ENCODE measurements at places on chromosomes 13 and 19.

DNA sequence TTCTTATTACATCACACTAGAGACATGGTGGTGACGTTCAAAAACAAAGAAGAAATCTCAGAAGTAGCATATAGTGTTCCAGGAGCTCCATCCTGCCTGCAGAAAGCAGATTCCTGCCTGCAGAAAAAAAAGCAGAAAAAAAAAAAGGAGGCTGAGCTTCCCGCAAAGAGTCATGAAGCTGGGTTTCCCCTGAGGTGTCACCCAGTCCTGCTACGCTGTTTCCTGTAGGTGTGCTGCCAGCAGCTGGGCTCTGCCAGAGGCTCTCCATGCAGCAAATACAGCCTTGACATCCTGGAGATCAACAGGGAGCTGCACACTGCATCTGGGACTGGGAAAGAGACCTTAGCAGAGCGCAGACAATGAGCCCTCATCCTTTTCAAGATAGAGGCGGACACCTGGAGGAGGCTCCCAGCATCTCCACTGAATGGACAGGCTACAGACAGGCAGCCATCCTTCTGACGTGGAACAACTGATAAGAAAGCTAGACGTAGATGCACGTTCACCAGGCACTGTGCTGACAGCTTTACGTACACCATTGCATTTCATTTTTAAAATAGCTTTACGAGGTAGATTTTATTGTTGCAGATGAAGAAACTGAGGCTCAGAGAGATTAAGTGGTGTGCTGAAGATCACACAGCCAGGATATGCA is 350.9 kb downstream of the FOXO1 start:
- DNase-seq = no peak

- DNase-seq = no peak
Measured at GRCh38 chr13:27806744-27807387, 14.6 kb downstream of the GSX1 start.

- peak; percentile 97 for DNase-seq
Measured at GRCh38 chr19:34171877-34172660, at the start of gene LSM14A. TSS of gene LSM14A (plus strand) at chr19:34172504. CDS start at chr19:34172643, 139 bp downstream.

DNA sequence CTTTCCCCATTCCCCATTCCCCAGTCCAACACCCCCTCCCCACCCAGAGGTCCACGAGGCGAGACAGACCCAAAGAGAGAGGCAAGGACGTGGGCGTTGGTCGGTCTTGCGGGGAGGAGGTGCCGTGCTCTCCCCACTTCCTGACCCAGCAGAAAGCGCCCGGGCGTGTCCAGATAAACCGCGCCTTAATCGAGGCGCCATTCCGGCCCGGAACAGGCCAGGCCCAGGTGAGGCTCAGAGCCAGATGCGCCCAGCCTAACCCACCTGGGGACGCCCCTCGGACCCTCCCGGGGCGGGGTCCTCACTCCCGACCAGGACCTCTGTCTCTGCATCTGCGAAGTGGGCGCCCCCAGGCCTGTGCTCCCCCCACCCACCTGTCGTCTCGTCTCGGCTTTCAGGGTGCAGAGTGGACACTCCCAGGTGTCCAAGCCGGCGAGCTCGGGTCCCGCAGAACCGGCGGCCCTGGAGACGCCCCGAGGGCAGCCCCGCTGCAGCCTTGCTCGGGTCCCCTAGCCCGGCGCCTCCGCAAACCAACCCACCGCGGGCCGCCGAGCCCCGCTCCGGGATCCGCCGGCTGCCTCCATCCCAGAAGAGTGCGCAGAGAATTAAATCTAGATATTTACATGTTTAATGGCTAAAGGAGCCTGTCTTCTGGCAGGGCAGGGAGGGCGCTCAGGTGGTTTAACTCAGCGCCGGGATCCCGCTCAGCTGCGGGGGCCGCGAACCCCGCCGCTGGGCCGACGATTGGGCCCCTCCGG is 5.0 kb upstream of the ONECUT3 start:
- DNase-seq = no peak

DNA sequence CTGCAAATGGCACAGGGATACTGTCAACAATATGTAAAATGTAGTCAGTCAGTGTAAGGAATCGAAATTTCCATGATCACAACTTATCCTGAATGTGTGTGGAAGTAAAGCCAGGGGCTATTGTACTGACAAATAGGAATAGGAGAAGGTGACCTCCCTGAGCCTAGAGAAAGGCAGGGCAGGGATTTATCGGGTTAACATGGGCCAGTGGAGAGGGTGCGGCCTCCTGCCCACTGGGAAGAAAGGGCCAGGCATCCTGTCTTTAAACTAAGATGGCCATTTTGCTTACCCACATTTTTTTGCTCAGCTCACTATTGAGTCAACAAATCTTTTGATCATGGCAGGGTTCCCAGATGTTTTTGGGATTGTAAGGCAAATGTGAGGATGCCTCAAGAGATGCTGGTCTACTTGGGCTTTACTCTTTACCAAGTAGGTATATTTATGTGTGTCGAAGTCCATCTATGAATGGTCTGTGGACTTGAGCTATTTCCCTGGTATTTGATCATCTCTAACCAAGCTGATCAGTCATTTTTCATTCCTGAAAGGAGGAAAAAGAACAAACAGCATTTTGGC is 116.6 kb upstream of the RNF113B start:
- DNase-seq = no peak

- no peak for DNase-seq
Measured at GRCh38 chr19:29326849-29327840, 114.2 kb upstream of the UQCRFS1 start.

DNA sequence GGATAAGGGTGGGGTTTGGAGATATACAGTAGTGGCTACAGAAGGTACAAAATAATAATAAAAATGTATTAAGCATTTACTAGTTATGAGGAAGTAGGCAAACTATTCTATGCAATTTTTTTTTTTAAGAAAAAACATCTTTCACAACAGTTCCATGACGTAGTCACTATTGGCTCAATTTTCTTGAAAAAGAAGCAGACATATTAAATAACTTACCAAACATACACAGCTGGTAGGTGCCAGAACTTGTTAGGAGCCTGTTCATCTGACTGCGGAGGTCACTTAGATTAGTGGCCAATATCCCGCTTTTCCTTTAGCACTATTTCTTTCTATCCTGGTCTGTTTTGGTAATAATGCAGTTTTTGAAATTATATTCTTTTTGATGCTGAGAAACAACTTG is 593.5 kb downstream of the KCTD12 start:
- no peak for DNase-seq

GRCh38 chr13:56752636-56753035 is 388.1 kb upstream of the PRR20A start:
- DNase-seq = no peak

DNA sequence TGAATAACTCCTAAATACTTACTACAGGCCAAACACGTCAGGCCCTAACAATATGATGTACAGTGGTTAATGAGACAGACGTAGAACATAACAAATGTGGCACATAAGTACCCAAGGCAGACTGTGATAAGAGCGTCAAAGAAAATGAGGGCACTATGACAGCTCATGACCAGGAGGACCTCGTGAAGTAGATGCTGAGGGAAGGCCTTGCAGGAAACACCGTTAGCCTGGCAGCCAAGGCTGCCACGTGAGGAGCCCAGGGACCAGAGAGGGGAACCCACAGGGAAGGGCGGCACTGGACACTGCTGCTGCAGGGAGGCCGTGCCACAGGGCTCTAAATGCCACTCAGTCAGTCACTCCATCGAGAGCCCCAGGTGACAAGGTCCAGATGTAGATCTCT is 5.7 kb downstream of the TUBGCP3 start:
- no peak for DNase-seq

DNA sequence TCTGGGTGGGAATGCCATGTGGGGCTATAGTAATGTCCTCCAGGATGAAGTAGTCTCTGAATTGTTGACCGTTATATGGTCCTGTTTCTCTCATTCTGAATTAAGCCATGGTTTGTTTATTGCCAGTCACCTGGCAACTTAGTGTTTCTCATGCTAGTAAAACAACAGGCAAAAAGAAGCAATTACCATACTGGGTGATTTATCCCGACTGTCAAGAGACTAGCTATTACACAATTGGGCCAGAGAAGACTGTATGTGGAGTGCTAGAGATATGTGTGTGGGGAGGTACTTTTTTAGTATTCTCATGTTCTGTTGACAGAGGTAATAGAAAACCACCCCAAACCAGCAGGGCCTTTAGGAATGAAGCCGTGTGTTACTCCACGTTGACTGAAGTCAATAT is 258.2 kb downstream of the TDRD3 start:
- no peak for DNase-seq

DNA sequence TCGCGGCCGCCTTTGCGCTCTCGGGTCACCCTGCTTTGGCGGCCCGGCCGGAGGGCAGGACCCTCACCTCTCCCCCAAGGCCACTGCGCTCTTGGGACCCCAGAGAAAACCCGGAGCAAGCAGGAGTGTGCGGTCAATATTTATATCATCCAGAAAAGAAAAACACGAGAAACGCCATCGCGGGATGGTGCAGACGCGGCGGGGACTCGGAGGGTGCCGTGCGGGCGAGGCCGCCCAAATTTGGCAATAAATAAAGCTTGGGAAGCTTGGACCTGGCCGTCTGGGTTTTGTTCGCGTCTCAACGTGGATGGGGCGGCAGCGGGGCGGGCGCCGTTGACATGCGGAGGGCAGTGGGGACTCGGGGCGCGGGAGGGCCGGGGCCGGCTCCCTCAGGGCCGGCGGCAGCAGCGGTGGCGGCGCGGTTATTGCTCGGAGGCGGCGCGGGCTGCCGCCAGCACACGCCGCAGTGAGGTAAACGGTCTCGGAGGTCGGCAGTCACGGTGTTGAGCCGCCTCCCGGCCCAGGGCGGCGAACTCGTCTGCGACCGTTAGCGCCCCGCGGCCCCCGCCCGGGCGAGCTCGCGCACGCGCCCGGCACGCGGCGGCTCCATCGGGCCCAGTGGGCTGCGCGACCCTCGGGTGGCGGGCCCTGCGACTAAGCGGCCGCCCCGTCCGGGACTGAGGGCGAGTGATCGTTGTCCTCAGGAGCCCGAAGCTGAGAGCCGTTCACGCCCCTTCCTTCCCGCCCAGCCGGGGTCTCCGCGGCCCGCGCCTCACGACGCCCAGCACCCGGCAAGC is 9.4 kb downstream of the CBARP start:
- DNase-seq = no peak

DNA sequence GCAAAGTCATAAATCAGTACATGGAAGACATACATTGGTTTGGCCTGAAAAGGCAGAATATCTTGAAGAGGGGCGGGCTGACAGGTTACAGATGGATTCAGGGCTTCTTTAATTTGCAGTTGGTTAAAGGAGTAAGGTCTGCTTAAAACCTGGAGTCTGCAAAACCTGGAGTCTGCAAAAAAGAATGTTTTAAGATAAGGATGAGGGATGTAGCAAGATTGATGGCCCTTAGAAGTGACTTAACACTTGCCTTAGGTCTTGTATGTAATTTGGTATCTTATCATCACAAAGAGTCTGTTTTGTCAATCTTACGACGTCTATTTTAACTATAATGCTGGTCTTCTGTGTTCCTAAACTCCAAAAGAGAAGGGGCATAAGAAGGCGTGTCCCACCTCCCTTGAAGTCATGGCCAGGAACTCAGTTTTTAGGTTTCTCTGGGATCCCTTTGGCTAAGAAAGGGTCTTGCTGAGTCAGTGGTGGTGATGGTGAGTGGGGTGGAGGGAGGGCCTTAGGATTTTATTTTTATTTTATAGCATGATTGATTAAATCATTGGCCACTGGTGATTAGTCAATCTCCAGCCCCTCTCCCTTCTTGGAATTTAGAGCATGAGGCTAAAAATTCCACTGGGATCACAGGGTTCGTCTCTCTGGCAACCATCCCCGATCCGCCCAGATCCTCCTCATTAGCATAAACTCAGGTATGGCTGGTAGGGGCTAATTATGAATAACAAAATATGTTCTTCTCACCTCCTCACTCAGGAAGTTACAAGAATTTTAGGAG is 10.1 kb upstream of the HAS1 start:
- no peak for DNase-seq

DNA sequence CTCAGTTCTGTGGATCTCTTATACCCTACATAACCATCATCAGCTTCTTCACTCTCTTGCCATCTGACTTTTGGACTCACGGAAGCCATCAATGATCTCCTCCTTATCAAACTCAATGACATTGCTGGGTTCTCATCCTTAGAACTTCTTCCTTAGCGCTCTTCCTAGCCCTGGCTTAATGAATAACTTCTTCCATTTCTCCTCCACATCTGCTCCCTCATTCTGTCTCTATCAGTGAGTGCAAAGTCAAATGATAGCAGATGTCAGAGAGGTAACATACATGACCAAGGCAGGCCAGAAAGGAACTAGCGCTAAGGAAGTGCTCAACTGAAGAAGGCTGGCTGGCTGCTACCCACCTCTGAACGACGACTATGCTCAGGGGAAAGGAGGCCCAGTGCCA is 449.8 kb downstream of the COG6 start:
- no peak for DNase-seq

GRCh38 chr13:83740622-83741021 is 141.7 kb downstream of the SLITRK1 start:
- DNase-seq = no peak

GRCh38 chr19:18098891-18099622 is 1.5 kb downstream of the MAST3 start:
- no peak for DNase-seq

GRCh38 chr13:33717775-33718174 is 100.2 kb upstream of the RFC3 start:
- no peak for DNase-seq

- no peak for DNase-seq
Measured at GRCh38 chr13:27024776-27025492, 146.7 kb downstream of the USP12 start.

GRCh38 chr13:23383151-23383550 is 50.4 kb downstream of the SACS start:
- DNase-seq = no peak

DNA sequence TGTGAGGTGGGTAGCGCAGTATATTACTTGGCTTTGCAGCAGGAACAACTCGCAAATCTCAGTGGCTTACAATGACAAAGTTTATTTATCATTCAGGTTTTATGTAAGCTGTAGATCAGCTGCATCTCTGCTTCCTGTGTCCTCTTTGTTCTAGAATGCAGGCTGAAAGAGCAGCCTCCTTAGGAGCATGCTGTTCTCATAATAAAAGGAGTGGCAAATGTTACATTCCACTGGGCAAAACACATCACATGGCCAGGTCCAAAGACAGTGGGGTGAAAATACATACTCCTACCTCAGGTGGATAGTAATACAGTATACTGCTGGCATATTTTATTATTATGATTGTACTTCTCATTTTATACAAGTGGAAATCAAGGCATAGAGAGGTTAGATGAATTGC is 1.2 kb upstream of the CSNK1A1L start:
- no peak for DNase-seq

- DNase-seq = no peak
Measured at GRCh38 chr13:39499604-39500003, 103.4 kb downstream of the LHFPL6 start.
